ENCODE measurements at places on chromosomes 2 and 18.

DNA sequence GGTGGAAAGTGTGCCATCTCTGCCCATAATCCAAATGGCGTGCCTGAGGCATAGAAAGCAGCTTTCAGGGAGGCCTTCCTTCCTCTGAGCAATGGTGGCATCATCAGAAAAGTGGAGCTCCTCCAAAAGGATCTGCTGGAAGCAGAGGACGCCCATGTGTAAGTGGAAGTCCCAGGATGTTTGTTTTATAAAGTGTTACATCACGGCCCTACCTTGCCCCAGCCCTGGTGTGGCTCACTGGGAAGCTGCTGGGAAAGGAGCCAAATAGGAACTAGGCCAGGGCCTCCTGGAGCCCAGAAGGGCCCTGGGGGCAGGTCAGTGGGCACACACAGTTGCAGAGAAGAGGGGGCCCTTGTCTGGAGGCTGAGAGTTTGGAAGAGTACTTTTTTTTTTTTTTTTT lies 4.2 kb upstream of the ODC1 start:
- no peaks in the 10 kb centered on the region for H3K27me3 ChIP-seq
- H3K4me1 ChIP-seq = peaks cover 12% of the 10 kb centered on the region
- no peak overlapping the region for H3K27ac ChIP-seq
- DNase-seq = no peak
- no peaks in the 10 kb centered on the region for H3K36me3 ChIP-seq

- H3K4me3 ChIP-seq = no peak overlapping the region
- peaks cover 22% of the 10 kb centered on the region for H3K36me3 ChIP-seq
- no peak overlapping the region for H3K27ac ChIP-seq
- no peaks in the 10 kb centered on the region for H3K27me3 ChIP-seq
- H3K4me1 ChIP-seq = peaks cover 14% of the 10 kb centered on the region
- no peak for DNase-seq
Measured at GRCh38 chr18:79511671-79512301, 116.1 kb downstream of the NFATC1 start.

- H3K4me1 ChIP-seq = peaks cover 30% of the 10 kb centered on the region
- no peak for DNase-seq
- H3K27ac ChIP-seq = peak overlapping the region; percentile 52
- no peak overlapping the region for H3K4me3 ChIP-seq
- no peaks in the 10 kb centered on the region for H3K36me3 ChIP-seq
Measured at GRCh38 chr2:216083464-216084281, 2.0 kb downstream of the TMEM169 start.

DNA sequence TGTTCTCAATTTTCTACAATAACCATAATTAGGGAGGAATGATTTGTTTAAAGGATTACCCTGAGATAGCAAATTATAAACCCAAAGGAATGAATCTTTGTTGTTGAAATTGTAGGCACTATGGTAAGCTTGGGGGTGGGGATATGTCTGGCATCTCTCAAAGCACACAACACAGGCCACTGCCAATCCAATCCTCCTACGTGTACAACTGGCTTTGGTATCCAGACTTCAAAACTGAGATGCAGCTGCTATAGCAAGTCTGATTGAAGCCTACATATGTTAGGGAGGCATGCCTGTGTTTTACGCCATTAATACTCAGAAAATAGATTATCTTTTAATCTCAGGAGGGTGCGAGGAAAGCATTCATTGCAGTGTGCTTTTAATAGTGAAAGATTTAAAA lies 5.9 kb upstream of the NCOA1 start:
- H3K27ac ChIP-seq = no peak overlapping the region
- peaks cover 6% of the 10 kb centered on the region for H3K4me1 ChIP-seq
- no peaks in the 10 kb centered on the region for H3K27me3 ChIP-seq
- DNase-seq = no peak

- no peak overlapping the region for H3K27ac ChIP-seq
- no peaks in the 10 kb centered on the region for H3K27me3 ChIP-seq
- H3K36me3 ChIP-seq = no peaks in the 10 kb centered on the region
- no peak for DNase-seq
- H3K4me1 ChIP-seq = no peaks in the 10 kb centered on the region
Measured at GRCh38 chr2:55989405-55989804, 65.8 kb upstream of the EFEMP1 start.

DNA sequence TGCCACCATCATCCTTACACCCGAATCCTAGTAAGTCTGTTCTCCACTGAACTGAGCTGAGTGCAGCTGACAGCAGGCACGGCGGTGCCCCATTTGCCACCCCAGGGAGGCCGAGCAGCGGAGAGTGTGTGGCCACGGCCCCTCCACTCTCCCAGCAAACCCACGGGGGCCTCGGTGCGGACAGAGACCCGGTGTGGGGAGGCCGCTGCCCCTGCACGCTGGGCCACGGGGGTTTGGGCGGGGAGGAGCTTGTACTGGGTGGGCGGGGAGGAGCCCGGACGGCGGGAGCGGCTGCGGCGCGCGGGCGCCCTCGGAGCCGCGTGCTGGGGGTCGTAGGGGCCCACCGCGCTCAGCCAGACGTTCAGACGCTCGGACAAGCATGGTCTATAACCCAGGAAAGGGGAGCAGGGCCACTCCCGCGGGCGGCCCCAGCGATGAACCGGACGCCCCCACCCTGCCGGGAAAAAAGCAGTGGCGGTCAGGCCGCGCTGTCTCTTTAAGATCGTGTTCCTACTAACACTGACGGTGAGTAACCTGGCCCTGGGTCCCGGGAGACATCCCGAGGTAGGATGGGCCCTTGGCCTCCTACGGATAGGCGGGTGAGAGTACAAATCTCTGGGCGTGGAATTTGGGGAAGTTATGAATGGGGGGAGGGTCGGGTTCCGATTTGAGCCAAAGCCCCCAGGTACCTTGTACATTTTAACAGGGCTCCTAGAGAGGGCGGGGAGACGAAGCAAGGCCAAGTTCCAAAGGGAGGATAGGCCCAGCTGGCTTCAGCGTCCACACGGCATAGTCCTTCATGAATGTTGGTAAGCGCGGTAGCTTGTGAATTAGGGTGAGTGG lies at the start of gene ITPRIPL1:
TSS of gene ITPRIPL1 (plus strand) at position 277 of the 843 bp plus-strand sequence. CDS start at position 800, 523 bp downstream.
- H3K4me1 ChIP-seq = peaks cover 35% of the 10 kb centered on the region
- H3K27ac ChIP-seq = peak within 1 kb of the TSS; percentile 66

DNA sequence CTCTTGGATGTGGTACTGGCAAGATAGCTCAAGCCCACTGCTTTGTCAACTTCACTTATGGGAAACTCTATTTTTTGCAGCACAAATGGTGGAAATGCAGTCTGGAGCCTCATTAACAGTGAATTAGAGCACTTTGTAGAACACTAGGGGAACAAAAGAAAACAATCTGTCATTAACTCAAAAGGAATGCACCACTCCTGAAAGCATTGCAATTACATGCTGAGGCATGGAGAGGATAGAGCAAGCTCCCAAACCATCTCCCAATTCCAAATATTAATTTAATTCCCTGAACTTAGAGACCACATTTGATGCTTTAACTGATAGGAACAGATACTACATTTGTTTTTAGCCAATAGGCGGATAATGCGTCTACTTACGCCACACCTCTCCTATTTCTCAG lies 32.8 kb upstream of the TANC1 start:
- H3K27ac ChIP-seq = no peak overlapping the region
- no peak for DNase-seq
- H3K4me3 ChIP-seq = no peak overlapping the region
- no peaks in the 10 kb centered on the region for H3K27me3 ChIP-seq

DNA sequence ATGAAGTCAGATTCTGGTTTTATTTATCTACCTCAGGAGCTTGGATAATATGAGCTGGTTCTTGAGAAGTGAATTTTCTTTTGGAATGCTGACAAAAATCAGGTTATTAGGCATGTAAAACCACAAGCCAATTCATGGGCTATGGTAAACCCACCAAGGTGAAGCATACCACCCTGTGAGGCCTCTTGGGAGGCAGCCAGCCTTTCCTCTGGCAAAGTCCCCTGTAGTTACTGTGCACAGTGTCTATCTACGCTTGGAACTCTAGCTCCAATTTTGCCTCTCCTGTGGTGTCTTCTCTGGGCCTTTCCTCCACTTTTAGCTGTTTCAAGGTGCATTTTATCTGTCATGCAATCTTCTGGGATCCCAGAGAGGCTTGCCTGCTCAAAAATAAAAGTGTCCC lies 242.7 kb upstream of the ZSWIM2 start:
- no peaks in the 10 kb centered on the region for H3K4me1 ChIP-seq
- H3K27ac ChIP-seq = no peak overlapping the region
- no peaks in the 10 kb centered on the region for H3K27me3 ChIP-seq
- no peak overlapping the region for H3K4me3 ChIP-seq
- no peak for DNase-seq

GRCh38 chr2:218993345-218994315 lies at the start of gene CRYBA2:
CRYBA2 (minus strand) TSS chr2:218993422; CDS start chr2:218993176, 246 bp downstream.
- H3K4me3 ChIP-seq = peak within 1 kb of the TSS; percentile 43
- peaks cover 23% of the 10 kb centered on the region for H3K4me1 ChIP-seq
- DNase-seq = no peak
- no peak within 1 kb of the TSS for H3K27ac ChIP-seq
- peaks cover 66% of the 10 kb centered on the region for H3K27me3 ChIP-seq

DNA sequence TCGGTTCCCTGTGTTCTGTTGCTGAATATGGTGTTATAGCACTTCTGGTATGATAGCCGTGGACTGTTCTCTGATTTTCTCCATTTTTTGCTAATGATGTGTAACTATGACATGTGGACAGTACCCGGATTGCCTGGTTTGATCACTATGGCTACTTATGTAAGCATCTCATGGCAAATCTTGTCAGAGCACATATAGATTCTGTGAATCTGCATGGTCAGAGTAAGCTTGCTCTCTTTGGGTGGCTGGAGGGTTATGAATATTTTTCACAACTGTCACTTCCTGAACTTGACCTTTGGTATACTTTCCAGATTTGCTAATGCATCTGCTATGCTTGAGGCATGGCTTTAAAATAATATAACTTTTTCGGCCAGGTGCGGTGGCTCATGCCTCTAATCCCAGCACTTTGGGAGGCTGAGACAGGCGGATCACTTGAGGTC lies 36.8 kb upstream of the ATP8B1 start:
- no peaks in the 10 kb centered on the region for H3K36me3 ChIP-seq
- no peak overlapping the region for H3K4me3 ChIP-seq
- no peak for DNase-seq
- no peak overlapping the region for H3K27ac ChIP-seq
- H3K4me1 ChIP-seq = no peaks in the 10 kb centered on the region

GRCh38 chr2:128394007-128394730 lies 75.5 kb upstream of the HS6ST1 start:
- H3K36me3 ChIP-seq = no peaks in the 10 kb centered on the region
- no peak overlapping the region for H3K4me3 ChIP-seq
- no peaks in the 10 kb centered on the region for H3K4me1 ChIP-seq
- H3K27me3 ChIP-seq = no peaks in the 10 kb centered on the region
- H3K27ac ChIP-seq = no peak overlapping the region

DNA sequence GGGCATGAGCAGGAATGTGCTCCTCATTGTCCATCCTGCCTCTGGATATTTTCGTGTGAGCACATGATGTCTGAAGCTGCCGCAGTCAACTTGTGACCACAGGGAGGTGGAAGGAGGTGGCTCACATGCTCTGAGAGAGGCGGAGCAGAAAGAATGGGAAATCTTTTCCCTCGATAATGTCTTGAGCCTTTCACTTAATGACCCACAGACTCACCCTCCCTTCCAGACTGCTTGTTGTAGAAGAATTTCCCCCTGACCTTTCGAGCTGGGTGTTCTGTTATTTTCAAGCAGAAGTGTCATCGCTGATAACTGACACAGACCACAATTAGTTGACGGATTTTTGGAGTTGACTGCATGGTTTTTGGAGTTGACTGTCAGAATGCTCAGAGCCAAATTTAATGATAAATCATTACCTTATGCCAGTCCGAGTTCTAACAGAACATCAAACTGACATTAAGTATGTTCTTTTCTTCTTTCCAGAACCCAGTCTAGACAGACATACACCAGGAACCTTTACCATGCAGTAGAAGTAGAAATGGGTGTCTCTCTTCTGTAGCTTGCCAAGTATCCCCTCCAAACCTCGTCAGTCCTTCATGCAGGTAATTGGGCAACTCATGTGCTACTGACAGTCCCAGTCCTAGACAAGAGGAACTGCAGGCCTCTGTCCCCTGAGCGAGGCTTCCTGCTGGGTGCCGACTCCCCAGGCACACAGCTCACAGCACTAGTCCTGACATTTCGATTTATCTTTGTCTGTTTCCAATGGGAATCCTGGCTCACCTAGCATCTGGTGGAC lies 29.4 kb upstream of the RTTN start:
- no peak for DNase-seq
- no peaks in the 10 kb centered on the region for H3K4me1 ChIP-seq
- H3K36me3 ChIP-seq = no peaks in the 10 kb centered on the region
- H3K4me3 ChIP-seq = no peak overlapping the region

- no peak overlapping the region for H3K4me3 ChIP-seq
- H3K4me1 ChIP-seq = no peaks in the 10 kb centered on the region
- H3K27ac ChIP-seq = no peak overlapping the region
- no peaks in the 10 kb centered on the region for H3K36me3 ChIP-seq
- no peaks in the 10 kb centered on the region for H3K27me3 ChIP-seq
Measured at GRCh38 chr2:159186462-159186861, 100.0 kb downstream of the WDSUB1 start.

GRCh38 chr2:191942090-191942738 lies 95.3 kb upstream of the CAVIN2 start:
- peaks cover 4% of the 10 kb centered on the region for H3K27me3 ChIP-seq
- H3K36me3 ChIP-seq = no peaks in the 10 kb centered on the region
- no peak overlapping the region for H3K27ac ChIP-seq
- H3K4me3 ChIP-seq = no peak overlapping the region
